T1000 (cell line): ENCODE measurements at places on chromosomes 7 and 10.

DNA sequence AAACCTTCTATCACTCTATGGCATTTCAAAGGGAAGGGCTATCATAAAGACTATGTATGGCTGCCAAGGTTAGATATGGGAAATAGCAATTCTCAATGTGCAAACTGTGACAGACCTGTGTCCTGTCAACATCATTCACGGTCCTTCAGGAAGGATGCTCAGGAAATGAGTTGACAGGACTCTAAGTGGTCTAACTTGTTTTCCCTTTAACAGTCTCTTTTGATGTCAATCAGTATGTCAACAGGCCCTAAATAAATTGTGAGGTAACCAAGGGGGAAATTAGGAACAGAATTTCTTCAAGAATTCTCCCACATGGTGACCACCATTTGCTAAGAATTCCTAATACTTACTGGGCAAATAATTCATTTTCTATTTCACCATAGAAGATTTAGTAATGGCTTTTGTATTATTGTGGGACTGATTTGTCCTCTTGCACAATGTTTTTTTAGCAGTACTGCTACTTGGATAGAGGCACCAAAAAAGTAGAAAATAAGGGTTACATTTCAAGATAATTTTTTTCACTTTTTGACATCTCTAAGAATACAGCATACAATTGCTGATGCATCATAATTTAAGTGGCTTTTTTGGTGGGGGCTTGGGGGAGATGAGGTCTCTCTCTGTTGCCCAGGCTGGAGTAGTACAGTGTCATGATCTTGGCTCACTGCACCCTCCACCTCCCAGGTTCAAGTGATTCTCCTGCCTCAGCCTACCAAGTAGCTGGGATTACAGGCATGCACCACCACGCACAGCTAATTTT is 275.8 kb downstream of the CACNA2D1 start:
- no peak for DNase-seq

GRCh38 chr7:136883046-136883445 is 14.6 kb downstream of the CHRM2 start:
- DNase-seq: no peak

DNA sequence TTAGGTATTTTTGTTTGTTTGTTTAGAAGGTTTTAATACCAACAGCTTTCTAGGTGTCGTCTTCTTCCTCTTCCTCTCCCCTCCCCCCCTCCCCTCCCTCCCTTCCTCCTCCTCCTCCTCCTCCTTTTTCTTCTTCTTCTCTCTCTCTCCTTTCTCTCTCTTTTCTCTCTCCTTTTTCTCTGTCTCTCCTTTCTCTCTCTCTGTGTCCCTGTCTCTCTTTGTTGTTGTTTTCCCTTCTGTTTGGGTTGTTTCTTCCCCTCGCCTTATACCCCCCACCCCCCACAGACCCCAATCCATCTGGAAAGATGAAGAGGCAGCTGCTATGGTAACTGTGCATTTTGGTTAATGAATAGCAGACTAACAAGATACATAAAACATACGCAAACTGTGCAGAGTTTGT is 75.5 kb downstream of the BTRC start:
- no peak for DNase-seq

GRCh38 chr10:1050554-1050953 is 1.6 kb upstream of the IDI1 start:
- no peak for DNase-seq

DNA sequence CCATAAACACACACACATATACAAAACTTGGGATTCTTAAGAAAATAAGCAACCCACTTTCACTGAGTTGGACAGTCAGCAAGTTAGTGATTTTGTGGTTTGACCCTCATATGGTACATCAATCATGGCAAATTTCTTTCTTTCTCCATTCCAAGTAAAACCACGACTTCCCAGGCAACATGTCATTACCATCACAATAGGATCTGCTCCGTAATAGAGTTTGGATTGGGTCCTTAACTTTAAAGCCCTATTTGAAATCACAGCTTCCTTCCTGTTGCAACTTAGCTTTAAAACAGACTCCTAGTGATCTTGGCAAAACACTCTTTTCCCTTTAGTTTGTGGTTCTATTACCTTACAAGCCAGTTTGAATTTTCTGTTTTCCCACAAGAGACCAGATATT is 483.6 kb downstream of the INHBA start:
- DNase-seq: no peak

GRCh38 chr10:107806026-107806425 is 641.5 kb upstream of the SORCS1 start:
- DNase-seq: no peak

DNA sequence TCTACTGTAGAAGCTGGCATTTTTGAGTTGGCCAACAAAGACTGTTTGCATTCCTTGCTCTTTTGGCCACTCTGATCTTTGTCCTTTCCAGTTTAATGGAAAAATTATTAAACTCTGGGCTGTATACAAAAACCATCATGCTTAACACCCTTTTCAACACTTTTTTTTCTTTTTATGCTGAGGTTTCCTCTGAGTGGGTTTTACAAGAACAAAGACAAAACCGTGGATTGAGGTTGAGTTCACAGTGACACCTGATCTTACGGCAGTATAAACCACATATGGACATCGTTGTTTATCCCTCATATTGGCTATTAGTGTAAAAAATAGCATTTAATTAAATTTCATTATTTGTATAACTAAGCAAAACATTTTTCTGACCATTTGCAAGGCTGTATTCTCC is 21.8 kb downstream of the MGAM start:
- no peak for DNase-seq

DNA sequence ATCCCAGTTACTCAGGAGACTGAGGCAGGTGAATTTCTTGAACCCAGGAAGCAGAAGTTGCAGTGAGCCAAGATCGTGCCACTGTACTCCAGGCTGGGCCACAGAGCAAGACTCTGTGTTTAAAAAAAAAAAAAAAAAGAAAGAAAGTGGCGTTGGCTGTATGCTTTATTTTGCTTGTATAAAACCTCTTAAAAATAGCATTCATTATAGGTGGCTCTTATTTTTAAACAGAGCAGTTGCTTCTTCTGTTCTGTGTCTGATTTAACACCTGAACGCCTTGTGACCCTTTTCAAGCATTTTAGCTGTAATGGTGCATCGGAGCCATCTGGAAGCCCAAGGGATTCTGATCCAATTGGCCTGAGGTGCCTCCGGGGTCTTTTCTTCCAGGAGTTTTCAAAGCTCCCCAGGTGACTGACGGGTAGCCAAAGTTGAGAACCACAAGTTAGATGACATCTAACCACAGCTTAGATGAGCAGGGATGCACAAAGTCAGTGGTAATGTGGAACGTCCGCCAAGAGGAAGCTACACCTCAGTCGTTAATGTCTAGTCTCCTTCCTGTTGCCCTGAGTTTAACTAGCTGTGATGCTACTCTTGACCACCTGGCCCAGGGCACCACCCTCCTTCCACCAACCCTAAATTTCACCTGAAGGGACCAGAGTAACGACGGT is 274.6 kb upstream of the KLF6 start:
- no peak for DNase-seq

DNA sequence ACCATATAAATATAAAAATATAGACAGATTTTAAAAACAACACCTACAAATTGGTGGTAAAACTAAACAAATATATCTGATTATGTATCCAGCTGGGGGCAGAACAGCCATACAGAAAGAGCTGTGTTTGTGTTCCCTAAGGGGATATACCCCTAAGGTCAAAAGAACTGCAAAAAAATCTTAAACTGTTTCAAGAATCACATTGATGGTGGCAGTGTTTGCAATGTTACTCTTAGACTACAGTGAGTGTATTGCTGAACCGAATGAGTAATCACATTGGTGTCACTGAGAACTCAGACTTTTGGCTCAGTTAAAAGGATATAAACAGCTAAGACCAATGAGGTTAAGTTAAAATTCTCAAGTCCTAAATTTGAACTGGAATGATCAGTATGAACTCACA is 27.1 kb upstream of the PTPRN2 start:
- no peak for DNase-seq

- DNase-seq: no peak
Measured at GRCh38 chr10:124987788-124988187, 45.9 kb downstream of the ZRANB1 start.

DNA sequence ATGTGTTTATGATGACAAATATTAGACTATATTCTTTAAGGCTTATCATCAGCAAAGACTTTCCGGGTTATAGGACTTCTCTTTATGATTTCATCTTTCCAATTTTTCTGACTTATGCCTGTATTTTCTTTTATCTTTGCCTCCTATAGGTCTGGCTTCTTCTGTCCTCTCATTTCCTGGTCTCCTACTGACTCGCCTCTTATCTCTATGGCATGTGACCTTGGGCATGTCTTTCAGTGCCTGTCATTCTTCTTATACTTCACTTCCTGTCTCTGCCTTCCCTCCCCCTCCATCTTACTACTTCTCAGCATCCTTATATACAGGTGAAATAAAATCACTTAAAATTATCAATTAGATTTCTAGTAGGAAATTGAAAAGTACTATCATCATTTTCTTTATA is 42.2 kb downstream of the PCDH15 start:
- DNase-seq: no peak

- DNase-seq: no peak
Measured at GRCh38 chr7:41568135-41568534, 134.8 kb downstream of the INHBA start.

DNA sequence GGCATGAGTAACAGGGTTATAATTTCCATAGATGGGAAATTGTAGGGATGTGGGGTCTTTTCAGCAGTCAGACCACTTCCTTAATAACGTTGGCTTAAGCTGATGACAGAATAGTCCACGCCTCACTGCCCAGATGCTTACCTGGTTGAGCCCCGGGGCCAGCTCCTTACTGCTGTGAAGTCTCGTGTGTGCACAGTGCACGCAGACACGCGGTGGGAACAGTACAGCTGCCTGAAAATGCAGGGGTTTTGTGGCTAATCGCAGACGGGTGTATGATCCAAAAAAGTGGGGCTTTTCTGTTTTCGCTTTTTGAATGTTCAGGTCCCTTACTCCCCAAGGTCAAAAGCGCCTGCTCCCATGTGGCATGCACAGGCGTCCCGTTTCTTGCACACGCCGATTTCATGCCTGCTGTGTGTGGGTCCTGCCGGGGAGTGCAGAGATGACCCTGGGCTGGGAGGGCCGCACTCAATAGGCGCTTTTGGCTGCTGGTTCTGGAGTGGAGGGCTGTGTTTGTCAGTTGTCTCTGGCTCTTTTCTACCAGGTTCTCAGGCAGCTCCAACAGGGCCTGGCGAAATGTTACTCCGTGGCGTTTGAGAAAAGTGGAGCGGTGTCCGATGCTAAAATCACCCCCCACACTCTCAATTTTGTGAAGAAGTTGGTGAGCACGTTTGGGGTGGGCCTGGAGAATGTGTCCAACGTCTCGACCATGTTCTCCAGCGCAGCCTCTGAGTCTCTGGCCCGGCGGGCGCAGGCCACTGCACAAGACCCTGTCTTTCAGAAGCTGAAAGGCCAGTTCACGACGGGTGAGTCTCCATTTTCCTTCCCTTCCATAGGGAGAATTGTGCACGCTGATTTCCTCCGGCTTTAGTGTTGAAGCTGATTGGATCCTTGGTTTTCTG is 116.0 kb downstream of the TRRAP start:
- no peak for DNase-seq

DNA sequence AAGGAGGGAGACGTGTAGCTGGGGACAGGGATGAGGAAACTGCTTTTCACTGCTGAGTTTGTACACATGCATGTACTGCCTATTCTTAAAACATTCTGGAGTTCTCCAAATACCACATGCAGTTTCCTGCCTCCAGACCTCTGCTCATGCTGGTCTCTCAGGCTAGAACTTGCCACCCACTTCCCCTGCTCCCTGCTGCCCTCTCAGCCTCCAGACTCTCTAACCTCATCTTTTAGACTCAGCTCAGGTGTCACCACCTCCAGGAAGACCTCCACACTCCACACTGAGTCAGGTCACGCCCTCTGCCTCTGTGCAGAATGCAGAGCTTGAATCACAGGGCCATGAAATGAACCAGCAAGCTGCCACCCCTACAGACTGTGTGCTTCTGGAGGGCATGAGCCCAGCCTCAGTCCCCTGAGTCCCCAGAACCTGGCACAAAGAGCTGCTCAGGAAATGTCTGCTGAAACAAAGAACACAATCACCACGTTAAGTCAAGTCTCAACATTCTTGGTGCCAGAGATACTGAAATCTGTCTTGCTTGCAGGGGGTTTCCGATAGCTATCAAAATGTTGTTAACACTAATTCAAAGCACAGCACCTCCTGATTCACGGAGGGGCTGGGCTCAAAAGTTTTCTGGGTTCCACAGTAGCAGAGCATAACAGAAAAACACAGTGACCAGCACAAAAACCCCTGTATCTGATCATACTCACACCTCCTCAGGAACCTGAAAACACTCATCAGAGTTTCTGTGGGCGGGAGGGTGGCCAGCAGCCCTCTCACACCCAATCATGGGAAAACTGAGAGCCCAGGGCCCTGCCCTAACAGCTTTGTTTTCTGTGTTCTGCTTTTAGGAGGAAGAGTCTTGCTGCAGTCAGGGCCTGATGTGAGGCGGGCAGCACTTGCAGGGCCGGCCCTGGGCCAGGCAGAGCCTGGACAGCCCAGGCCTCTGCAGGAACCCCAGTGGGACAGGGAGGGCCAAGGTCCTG is 21.1 kb downstream of the FAM53B start:
- no peak for DNase-seq

GRCh38 chr10:48993627-48994026 is 54.0 kb upstream of the LRRC18 start:
- DNase-seq: no peak

- no peak for DNase-seq
Measured at GRCh38 chr7:123916240-123916724, 8.8 kb upstream of the SPAM1 start.

- no peak for DNase-seq
Measured at GRCh38 chr7:145313551-145313950, 477.7 kb upstream of the TPK1 start.

GRCh38 chr7:146150153-146150552 is 33.6 kb downstream of the CNTNAP2 start:
- no peak for DNase-seq

DNA sequence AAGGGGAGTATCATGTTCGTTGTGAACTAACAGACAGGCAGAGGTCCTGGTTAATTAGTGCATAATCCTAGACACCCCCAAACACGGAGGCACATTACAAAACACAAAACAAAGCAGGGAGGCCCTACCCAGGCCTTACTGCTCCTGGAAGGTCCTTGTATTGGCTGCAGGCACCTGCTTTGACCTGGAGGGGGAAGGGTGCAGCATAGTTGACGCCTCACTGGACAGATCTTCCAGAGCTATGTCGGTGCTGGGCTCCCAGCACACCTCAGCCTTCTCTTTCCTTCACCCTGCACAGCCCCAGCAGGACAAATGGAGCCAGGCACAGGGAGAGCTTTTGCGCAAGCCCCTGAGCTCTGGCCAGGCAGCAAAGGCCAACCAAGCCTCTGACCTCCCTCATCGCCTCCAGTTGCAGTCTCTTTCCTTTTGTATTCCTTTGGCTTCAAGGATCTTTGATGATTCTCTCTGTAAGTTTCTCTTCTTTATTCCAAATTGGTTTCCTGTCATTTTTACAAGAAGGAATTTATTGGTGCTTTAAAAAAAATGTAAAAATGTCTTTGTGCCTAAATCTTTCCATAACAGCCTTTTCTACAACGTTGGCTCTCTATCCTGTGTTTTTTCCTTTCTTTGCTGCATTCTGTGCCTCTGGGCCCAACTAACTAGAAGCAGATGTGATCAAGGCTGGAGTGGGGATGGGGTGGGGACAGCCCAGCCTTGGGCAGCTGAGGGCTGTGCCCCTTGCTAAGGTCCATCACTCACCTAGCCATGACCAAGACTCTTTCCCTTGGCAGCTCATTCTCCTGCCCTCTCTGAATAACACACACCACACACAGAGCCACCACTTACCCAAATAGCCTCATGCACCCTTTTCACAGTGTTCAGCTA is 317.1 kb upstream of the NPVF start:
- DNase-seq: no peak

GRCh38 chr10:115814542-115814941 is 458.5 kb downstream of the GFRA1 start:
- DNase-seq: no peak
